ENCODE measurements at places on chromosomes 1 and 21. TPM values are rescaled to one million over a fixed set of nuclear protein-coding genes. Genes with fewer than 3 reads are reported as not detected.

DNA sequence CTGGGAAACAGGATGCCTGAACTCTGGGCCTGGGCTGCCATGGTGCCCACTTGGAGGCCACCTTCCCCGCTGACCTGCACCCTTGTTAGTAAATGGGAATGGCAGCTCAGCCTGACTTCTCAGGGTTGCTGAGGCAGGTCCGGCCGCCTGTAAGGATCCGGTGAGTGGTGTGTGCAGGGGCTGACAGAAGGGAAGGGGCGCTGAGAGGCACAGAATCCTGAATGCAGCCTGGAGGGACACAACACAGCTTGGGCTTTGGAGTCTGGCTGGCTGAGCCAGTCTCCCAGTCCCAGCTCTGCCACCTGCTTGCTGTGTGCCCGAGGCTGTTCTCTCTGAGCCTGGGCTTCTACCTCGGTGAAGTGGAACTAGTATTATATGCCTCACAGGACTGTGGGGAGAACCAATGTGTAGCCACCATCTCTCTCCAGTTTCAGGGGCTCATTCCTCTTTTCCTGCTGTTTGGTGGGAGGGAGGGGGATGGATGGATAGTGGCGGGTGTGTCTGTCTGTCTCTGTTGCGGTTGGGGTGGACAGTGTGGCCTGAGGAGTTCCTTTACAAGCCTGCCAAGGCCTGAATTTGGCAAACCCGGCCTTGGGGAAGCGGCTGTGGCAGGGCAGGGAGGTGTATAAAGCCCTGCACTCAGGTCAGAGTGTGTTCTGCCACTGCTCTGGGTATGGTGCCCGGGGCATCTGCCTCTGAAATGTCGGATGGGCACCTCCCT, 18.0 kb downstream of the ADORA1 start:
- DNase-seq, result no peak

DNA sequence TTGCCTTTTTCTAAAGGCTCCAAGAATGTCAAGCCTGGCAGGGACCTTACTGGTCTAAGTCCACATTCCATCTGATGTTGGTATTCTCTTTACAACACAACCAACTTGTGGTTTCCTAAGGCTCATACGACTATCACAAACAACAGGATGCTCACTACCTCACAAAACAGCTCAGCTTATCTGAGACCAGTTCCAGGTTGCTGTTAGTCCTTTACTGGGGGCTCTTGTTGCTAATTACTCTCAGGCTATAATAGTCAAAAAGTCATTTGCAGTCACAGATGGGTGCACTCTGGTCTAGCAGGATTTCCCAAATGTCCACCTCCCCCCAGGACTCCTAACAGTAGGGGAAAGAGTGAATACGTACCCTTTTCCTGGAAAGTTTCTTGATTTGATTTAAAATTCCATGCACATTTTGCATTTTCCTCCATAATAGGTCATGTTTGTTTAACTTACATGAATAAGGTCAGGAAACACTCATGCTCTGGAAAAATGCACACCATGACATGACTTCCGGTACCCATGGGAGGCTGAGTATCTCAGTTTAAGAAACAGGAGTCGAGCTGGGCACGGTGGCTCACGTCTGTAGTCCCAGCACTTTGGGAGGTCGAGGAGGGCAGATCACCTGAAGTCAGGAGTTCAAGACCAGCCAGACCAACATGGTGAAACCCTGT, 16.0 kb downstream of the LCK start:
- no peak for DNase-seq

DNA sequence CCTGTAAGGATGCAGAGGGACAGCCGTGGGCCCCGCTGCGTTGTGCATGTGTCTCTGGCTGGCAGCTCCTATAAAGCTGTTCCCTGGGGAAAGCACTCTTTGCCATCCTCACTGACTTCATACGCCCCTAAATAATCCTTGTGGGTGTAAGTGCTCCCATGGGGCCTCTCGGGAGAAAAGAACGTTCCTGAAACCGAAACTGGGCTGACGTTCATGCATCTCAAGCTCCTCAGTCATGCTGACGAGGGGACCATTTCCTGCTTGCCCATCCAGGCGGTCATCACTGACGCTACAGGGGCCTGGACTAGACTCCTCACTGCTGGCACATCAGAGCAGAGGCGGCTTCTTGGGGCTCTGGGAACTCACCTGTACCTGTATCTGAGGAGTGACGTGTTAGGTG, 73.1 kb upstream of the USP24 start:
- no peak for DNase-seq

DNA sequence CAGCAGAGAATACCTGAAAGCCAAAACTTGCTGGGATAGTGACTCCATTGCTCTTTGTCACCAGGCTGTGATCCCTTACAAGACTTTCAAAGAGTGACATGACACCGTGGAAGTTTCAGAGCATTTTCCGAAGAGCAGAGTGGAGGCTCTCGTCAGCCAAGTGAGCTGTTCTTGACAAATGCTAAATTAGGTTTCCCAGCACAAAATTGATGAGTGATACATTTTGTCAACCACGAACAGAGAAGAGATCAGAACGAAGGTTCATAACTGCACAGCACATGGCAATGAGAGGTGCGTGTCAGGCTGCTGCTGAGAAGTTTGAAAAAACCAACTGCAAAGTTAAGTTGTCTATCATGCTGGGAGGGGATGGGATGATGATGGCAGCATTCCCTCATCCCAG, 184.4 kb upstream of the C1orf174 start:
- DNase-seq, result no peak

The FCRLB gene
- total RNA-seq, result 0.35 TPM

DNA sequence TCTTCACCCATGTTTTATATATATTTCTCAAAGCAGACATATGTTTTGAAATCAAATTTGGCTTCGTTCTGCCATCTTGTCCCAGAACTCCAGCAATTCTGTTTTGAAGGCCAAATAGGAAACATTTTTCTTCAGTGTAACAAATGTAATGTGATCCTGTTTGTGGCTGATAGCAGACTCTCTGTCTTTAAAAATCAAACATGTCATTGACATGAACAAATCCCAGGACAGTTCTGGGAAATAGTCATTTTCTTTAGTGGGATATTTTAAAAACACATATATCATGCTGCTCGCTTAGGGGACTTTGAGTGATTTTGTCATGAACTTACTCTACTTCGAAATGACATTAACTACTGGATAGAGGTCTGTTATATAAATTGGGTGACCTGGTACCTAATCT, 51.4 kb downstream of the HMCN1 start:
- DNase-seq, result no peak

The KCNT2 gene
- 0.81 TPM for total RNA-seq

DNA sequence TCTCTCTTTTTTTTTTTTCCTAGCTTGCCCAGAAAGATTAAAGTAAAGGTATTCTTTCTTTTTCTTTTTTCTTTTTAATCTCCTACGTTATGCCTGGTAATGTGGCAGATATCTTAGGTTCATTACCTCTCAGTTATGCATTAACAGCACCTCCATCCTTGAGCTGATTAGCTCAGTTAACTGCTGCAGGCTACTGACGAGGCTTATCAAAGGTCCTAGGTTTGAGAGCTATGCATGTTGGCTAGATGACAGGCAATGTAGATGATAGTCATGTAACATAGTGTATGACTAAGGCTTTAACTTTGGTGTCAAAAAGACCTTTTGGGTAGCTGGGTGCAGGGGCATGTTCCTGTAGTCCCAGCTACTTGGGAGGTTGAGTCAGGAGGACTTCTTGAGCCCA, 53.7 kb upstream of the CACYBP start:
- no peak for DNase-seq

DNA sequence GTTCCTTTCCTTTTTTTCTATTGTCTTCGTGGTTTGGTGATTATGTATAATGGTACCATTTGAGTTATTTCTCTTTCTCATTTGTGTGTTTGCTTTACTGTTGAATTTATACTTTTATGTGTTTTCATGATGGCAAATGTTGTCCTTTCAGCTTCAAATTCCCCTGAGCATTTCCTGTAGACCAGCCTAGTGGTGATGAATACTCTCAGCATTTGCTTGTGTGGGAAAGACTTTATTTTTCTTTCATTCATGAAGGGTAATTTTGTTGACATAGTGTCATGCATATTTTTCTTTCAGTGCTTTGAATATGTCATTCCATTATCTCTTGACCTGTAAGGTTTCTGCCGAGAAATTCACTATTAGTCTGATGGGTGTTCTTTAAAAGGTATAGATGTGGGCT, 166.6 kb upstream of the GORAB start:
- no peak for DNase-seq

The DENND4B gene
- 51.6 TPM for total RNA-seq

The PTPRF gene
- total RNA-seq, result 7.7 TPM

- no peak for DNase-seq
Observed at GRCh38 chr1:179052776-179053175, 27.1 kb downstream of the FAM20B start.

GRCh38 chr1:201448990-201449389, 20.0 kb downstream of the PHLDA3 start:
- no peak for DNase-seq

GRCh38 chr1:70265946-70266345, 44.8 kb downstream of the SRSF11 start:
- no peak for DNase-seq

DNA sequence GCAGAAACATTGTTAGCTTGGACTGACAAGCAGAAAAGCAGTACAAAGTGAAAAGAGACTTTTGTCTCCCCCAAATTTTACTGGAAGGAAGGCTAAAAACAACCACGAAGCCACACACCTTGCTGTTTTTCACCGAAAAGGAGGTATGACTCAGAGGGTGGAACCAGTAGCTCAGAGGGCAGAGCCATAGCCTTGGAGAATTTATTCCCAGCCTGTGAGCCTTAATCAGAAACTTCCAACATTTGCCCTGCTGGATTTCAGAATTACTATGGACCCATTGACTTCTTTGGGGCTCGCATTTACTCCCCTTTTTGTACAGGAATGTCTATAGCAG, 32.0 kb downstream of the RPS6KC1 start:
- DNase-seq, result no peak

GRCh38 chr1:203048555-203049051, 22.3 kb downstream of the PPFIA4 start:
- no peak for DNase-seq

The IQGAP3 gene
- total RNA-seq, result 1.2 TPM

The RXFP4 gene
- total RNA-seq, result not detected

DNA sequence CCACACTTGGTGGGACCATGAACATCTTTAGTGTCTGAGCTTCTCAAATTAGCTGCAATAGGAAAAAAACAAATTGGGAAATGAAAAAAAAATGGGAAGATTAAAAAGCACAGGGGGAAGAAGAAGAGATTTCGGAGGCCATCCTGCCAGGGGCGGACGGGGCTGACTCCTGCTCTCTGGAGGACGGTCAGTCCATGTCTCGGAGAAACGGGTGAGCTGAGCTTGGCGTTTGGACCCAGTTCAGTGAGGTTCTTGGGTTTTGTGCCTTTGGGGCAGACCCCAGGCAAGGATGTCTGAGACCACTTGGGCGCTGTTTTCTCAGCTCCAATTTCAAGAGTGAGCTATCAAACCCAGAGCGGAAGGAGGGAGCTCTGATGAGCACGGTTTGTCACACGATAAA, 123.9 kb downstream of the PRDM2 start:
- DNase-seq, result no peak

- DNase-seq, result no peak
Observed at GRCh38 chr1:95232646-95233318, 1.2 kb upstream of the RWDD3 start.

GRCh38 chr1:105204836-105205371, 1455.2 kb downstream of the AMY1C start:
- DNase-seq, result no peak

The DHCR24 gene
- 12.0 TPM for total RNA-seq

GRCh38 chr1:165254896-165255625, 101.5 kb downstream of the LMX1A start:
- no peak for DNase-seq

The RIMKLA gene
- 7.5 TPM for total RNA-seq

DNA sequence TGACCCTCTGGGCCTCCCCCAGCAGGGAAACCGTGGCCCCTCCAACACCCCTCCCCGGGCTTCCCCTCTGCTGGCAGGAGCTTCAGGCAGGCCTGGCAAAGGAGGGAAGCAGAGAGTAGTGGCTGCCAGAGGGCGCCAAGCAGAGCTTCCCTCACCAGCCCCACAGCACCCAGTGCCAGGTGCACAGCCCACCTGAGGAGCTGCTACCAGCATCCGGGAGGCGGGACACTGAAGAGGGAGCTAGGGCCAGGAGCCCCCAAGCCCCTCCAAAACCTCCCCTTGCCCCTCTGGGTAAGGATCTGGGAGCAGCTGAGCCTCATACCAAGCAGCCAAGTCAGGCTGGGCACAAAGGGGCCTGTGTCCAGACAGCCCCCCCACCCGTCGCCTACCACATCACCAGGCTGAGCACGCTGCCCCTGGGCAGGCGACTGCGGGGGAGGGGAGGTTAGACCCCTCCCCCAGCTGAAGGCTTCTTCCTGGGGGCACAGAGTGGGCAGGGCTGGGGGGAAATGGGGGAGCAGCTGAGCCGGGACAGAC, 19.6 kb downstream of the CCDC24 start:
- DNase-seq, result peak; percentile 51

The ETV3L gene
- not detected for total RNA-seq

DNA sequence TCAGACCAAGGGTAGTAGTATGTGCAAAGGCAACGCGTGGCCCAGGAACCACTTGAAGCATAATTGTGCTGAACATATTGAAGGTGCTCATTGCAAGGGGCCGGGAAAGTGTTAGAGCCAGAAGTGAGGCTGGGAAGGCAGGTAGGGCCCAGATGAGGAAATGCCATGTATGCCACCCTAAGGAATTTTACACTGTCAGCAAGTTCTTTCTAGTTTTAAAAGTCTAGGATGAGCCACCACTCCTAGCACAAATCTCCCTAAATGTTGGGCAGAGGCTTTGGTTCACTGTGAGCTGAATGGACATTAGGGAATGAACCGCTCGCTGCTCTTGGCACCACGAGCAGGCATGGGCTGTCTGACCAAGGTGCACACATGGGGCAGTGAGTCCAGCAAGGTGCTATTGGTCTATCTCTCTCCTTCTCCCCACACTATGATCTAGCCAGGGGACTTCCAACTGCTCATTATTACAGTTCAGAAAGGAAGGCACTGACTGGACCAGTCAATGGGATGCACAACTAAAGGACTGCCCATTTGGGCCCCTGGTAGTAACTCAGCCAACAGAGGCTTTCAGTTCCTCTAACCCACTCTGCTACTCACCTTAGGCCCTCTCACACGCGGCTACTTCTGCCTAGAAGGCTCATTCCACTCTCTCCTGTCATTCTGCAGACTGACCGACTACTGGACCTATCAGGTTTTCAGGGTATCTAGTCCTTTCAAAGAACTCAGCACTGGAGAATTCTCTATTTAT, 2.0 kb downstream of the KANK4 start:
- no peak for DNase-seq

DNA sequence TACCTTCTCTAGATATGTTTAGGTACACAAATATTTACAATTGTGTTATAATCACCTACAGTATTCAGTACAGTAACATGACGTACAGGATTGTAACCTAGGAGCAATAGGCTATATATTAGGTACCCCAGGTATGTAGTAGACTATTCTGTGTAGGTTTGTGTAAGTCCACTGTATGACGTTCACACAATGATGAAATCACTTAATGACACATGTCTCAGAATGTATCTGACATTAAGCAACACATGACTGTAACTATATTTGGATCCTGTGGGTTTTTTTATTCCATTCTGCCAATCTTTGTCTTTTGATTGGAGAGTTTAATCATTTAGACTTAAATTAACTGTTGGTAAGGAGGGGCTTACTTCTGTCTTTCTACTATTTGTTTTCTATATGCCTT, 52.1 kb downstream of the STYXL2 start:
- no peak for DNase-seq

The PTGFR gene
- total RNA-seq, result 1.3 TPM

The AUNIP gene
- total RNA-seq, result not detected
